ENCODE measurements at places on chromosomes 6 and 20.

GRCh38 chr20:43119720-43120119 lies 70.0 kb downstream of the PTPRT start:
- no peak for DNase-seq

GRCh38 chr6:161301338-161301737 lies 27.5 kb upstream of the AGPAT4 start:
- DNase-seq: no peak

DNA sequence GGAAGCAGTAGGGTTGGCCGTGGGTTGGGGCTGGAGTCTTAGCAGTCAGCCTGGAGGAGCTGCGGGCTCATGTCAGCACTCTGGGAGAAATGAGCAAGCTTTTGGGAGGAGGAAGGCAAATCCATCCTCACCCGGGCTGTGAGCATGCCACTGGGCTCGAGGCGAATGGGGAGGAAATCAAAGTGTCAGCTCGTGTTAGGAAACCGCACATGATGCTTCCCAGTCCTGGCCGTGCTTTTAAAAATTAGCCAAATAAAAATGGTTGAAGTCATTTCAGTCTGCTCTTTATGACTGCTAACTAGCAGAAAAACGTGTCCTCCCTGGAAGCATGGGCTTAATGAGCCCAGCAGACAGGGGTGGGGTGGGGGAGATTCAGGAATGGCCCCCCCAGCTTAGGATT lies 98.1 kb downstream of the NFATC2 start:
- no peak for DNase-seq

GRCh38 chr6:133991096-133991593 lies 38.1 kb downstream of the TBPL1 start:
- DNase-seq: no peak

GRCh38 chr6:155481215-155481614 lies 25.6 kb upstream of the NOX3 start:
- no peak for DNase-seq

DNA sequence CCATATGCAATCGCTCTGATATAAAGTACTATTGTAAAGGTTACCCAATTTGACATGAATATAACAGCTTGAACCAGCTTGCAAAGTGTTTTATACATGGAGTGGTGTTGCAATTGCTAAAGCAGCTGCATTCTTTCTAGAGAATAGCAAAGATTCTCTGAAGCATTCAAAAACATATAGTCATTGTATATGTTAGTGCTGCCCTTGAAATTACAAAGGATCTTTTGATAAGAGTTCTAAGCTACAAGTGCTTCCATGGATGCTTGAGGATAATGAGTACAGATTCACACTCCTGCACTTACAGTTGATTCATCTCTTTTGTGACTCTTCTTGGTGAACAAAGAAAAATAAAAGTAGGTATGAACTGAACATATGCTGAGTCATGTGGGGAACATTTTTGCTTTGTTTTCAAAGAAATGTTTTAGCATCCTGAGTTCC lies 175.7 kb downstream of the ALDH8A1 start:
- no peak for DNase-seq

GRCh38 chr20:16321291-16321690 lies 252.0 kb downstream of the KIF16B start:
- DNase-seq: no peak

DNA sequence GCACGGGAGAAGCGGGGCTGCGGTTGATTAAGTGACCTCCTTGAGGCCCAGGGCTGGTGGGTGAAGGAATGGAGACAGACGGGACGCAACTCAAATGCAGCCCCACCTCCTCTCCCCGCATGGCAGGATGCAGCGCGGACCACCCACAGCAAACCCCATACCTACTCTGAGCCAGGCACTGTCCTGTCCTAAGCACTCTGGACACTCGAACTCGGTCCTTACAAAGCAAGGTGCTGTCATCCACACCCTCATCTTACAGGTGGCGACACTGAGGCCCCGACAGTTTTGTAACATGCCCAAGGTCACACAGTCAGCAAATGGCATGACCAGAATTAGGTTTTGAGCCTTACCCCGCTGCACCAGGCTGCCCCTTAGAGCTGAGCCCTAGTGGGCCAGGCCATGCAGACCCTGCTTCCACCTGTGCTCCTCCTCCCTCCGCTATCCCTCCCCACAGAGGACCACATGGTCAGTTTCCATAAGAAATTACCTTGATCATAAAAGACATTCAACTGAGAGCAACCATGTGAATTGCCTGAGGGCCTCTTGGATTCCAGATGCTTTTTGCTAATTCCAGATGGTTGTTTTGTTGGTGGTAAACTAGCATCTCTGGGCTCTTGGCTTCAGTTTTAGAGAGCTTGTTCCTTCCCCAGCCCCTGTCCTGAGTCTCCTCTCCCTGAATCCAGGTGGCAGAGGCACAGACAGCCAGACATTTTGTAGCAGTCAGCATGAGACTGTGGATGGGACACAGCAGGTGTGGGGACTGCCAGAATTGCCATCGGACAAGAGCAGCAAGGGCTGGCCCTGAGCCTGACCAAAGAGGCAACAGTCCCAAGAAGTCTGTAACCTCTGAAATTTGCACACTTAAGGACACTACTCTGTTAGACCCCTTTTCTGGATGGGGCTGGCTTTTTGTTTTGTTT lies 171.9 kb upstream of the PMEPA1 start:
- DNase-seq: no peak

DNA sequence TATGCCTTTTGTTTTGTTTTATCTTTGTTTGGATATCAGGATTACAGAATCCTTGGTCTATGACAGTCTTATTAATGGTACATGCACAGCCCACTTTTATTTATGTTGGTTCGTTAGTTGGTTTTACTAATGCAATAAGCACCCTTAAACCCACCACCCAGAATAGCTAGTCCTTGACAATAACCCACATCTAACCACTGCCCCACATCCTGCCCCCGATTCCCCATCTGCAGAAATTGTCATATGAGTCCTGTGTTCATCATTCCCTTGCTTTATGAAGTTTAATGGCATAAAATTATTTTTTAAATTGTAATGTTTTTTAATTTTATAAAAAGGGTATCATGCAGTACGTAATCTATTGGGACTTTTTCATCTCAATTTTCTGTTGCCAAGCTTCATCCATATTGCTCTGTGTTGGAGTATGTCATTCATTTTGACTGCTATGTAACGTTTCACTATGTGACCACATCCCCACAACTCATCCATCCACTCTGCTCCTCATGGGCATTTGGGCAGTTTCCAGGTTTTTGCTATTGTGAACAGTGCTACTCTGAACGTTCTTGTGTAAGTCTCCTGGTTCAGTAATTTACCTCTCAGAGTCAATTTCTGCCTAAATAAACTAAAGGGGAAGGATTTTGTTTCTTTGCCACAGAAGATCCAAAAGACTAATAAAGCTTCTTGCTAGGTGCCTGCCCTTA lies 150.4 kb downstream of the MRPL14 start:
- DNase-seq: no peak

GRCh38 chr20:58657262-58657661 lies 6.2 kb downstream of the STX16 start:
- DNase-seq: no peak

Measured in activated naive CD4-positive, alpha-beta T cell treated with anti-CD3 and anti-CD28 coated beads, Interleukin-2, amount 50 U/mL, for 16 hours (primary cell).